ENCODE measurements at places on chromosomes 16 and 17. TPM values are rescaled to one million over a fixed set of nuclear protein-coding genes. Genes with fewer than 3 reads are reported as not detected.

Gene MMP2
- total RNA-seq, result 1,068 TPM

Gene EVPLL
- total RNA-seq, result not detected

Gene RAMP2
- total RNA-seq, result not detected

Gene SLC22A31
- total RNA-seq, result not detected

Gene MOSMO
- 8.0 TPM for total RNA-seq

Gene SBK1
- total RNA-seq, result not detected

Gene TSPAN10
- total RNA-seq, result 3.3 TPM

Gene KRT40
- total RNA-seq, result not detected

Gene PDIA2
- under 0.01 TPM for total RNA-seq

Gene FOXN1
- total RNA-seq, result not detected

Gene CRAMP1
- 6.4 TPM for total RNA-seq

Gene DNAH17
- total RNA-seq, result under 0.01 TPM

Gene KCNG4
- not detected for total RNA-seq

Gene KLHDC4
- 17.8 TPM for total RNA-seq

Gene PRM3
- not detected for total RNA-seq

Gene SDK2
- total RNA-seq, result under 0.01 TPM

Gene BTBD17
- not detected for total RNA-seq

Gene C17orf100
- total RNA-seq, result 0.32 TPM

Gene ITGB4
- total RNA-seq, result under 0.01 TPM

Gene CCL8
- total RNA-seq, result not detected

Gene TBC1D28
- total RNA-seq, result not detected

Gene DNAI2
- not detected for total RNA-seq

Gene MAPT
- 0.60 TPM for total RNA-seq

Gene CDRT15L2
- total RNA-seq, result not detected

Gene PALB2
- 4.6 TPM for total RNA-seq

Gene EPX
- not detected for total RNA-seq
